ENCODE measurements at places on chromosomes 6 and 20.

GRCh38 chr6:16493802-16494201 lies 255.4 kb downstream of the GMPR start:
- DNase-seq: no peak

DNA sequence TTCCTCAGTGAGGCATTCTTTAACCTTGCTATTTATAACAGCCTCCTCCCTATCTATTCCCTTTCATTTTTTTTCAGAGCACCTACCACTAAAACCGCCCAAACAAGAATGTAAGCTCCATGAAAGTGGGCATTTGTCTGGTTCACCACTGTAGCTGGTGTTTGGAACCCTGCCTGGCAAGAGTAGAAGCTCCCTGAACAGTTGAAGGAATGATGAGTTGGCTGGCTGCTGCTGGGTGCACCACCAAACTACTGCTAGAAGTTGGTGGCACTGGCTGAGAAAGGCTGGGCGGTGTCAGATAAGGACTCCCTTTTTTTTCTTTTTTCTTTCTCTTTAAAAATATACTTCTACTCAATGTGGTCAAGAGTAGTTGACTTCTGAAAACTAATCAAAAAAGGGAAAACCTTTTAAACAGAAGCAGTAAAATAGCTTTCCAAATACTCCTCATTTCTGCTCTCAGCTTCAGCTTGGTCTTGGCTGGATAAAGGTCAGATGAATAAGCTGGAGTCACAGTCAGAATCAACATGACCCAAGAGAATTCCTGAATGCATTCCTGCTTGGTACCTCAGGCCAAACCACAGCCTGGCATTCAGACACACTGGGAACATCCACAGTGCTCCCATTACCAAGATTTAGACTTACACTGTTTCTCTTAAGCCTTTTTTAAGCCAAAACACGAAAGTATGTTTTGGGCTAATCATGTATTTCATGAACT lies 38.0 kb downstream of the RTN4IP1 start:
- peak; percentile 15 for DNase-seq

- no peak for DNase-seq
Observed at GRCh38 chr6:5102267-5102970, 17.3 kb downstream of the PPP1R3G start.

DNA sequence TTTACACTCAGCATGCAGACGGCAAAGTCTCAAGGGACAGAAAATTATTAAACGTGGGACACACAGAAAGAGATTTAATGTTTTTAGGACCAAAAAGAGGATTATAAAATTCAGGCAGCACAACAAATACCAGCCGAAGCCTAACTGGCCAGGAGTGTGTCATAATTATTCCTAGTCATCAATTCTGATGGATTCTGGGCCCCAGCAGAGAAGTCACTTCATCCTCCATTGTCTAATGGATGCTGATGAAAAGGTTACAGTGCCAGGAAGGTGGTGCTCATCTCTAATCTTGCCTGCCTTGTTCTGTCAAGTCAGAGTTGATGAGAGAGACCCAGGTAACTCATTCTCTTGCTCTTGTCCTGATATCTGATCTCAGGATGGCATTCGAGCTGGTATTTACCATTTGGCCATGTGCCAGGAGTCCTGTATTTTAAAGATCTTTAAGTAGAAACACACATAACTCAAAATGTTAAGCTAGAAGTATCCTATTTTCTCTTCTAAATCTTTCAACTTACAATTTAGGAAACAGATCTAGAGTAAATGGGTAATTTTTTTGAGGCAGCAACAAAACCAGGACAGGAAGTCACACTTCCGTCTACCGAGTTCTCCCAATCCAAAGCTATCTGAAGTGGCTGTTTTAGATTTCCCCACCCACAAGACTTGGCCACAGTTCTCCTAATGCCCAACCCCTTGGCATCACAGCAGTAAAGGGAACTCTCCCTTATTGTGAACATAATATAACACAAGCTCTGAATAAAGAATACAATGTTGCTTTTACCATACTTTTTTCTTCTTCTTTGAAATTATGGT lies 50.0 kb downstream of the ADAT2 start:
- peak; percentile 40 for DNase-seq

DNA sequence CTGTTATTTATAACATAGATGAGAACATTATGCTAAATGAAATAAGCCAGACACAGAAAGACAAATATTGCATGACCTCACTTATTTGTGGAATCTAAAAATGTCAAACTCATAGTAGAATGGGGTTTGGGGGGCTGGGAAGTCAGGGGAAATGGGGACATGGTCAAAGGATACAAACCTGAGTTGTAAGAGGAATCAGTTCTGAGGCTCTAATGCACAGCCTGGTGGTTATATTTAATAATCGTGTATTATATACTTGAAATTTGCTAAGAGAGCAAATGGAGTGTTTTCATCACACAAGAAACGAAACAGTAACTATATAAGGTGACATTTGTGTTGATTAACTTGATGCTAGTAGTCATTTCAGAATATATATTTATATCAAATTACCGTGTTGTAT lies 40.8 kb upstream of the GFOD1 start:
- DNase-seq: no peak

DNA sequence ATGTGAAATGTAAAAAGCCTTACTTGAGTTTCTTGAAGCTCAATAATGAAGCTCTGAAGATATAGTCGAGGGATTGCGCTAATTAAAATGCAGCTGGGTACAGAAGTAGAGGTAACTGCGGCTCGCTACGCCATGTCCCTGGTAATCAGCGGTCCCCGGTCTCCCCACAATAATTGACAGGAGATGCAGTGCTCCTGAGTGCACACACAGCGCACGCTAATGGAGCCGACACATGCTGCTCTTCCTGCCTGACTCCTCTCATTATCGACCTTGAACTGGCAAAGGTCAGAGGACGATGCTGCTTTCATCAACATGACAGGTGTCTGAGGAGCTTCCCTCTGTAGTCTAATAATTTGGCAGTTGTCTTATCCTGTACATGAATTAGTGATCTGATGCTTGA lies 365.9 kb downstream of the RNF144B start:
- no peak for DNase-seq
